ENCODE measurements at places on chromosomes 12 and 14.

- DNase-seq = peak; percentile 3
Observed at GRCh38 chr12:76764856-76765255, 941 bp downstream of the ZDHHC17 start.

DNA sequence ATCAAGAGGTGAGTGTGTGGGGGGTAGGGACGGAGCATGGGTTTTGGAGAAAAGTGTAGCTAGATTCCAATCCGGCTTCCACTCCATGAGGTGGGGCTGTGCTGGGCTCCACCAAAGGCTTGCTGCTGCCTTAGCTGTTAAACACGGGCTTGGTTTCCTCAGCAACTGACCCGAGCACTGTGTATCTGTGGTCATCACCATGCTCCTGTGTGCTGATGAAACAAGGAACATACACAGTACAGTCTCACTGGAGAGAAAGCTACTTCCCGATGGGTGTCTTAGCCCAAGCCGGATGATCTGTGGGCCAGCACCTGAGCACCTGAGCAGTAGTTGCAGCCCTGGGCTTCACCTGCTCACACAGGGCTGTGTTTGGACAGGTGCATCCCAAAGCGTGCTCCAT, 52.9 kb upstream of the VRK1 start:
- DNase-seq = no peak

DNA sequence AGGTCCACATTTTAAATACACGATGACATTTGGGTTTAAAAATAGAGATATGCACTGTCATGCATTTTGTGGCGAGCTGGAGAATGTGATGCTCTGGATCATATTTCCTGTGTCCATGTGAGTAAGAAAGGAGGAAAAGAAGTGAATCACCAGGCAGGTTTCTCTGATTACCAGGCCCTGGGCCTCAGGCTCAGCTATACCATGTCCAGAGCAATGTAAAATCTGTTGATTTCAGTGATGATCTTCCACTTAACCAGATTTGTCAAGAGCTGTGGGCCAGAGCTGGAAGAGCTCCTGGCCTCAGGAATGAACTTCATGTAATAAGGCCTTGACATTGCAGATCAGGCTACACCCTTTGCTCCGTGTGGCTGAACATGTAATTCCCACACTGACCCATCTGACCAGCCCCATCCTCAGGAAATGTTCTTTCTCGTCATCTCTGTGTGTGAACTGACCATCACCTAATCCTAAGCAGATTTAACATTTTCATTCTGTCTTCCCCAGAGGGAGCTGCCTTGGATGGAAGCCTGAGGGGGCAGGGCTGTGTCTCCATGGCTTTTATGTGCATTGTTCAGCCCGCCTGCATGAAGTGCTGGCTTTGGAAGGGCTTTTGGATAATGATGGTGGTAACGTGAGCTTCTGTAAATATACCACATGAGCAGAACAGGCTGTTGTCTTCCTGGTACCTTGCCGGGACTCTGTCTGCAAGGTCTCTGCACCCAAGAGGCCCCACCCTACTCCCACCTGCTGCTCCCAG, 54.5 kb downstream of the CRACR2A start:
- DNase-seq = peak; percentile 97

DNA sequence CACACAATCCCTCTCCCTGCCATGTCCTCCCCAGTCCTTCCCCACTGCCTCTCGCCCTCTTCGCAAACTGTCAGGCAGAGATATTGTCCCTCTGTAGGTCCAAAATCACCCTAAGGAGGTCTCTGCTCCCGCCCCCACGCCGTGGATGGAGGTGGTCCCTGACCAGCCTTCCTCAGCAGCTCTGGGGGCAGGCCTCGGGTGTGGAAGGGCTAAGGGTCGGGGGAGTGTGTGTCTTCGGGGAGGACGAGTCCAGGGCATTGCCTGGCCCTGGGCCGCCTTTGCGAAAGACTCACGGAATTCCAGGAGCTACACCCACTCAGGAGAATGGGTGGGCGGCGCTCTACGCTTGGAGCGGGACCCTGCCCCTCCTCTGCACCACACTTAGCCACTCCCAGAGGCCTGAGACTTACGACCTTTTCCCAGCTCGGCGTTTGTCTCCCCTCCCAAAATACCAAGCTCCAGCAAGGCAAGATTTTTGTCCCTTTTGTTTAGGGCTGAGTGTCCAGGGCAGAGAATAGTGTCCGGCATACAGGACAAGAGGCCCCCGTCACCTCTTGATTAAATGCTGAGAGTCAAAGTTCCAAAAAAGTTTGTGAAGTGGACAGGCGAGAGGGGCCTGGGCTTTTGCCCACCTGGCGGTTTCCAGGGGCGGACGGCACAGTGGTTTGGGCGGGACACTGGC, 881 bp downstream of the PYGL start:
- peak; percentile 23 for DNase-seq

DNA sequence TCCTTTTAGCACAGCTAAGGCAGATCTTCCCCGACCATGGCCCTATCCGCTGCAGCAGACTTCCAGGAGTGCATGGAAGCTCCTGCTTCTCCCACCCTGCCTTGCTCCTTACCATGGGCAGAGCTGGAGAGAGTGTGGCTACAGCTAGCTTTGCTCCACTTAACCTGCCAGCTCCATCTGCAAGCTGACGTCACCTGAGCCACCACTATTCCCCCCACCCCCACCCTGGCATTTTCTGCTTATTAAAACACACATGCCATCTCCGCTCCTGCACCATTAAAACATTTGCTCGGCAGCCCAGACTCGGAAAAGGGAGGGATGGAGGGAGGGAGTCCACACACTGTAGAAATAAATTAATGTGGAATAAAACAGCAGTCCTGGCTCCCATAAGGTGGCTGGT, 67.8 kb downstream of the TUNAR start:
- no peak for DNase-seq

Data from fibroblast of skin of right biceps (primary cell).